HFFc6 (cell line): ENCODE measurements at places on chromosomes 4 and X. TPM values are rescaled to one million over a fixed set of nuclear protein-coding genes. Genes with fewer than 3 reads are reported as not detected.

Gene CLDN22
- total RNA-seq: not detected in 3 replicates

- no peak for DNase-seq
Observed at GRCh38 chr4:71474731-71475130, 135.9 kb downstream of the SLC4A4 start.

Gene ANAPC10
- total RNA-seq: 14.1 to 17.3 TPM (median 15.3 TPM) in 3 replicates

- no peak for DNase-seq
Observed at GRCh38 chrX:2712890-2713840, 22.1 kb downstream of the CD99 start.
